ENCODE measurements at places on chromosomes 2 and 18.

GRCh38 chr2:88564402-88564801 is 62.9 kb downstream of the EIF2AK3 start:
- no peak for DNase-seq

GRCh38 chr2:119749477-119750012 is 10.2 kb upstream of the PTPN4 start:
- DNase-seq, result no peak

DNA sequence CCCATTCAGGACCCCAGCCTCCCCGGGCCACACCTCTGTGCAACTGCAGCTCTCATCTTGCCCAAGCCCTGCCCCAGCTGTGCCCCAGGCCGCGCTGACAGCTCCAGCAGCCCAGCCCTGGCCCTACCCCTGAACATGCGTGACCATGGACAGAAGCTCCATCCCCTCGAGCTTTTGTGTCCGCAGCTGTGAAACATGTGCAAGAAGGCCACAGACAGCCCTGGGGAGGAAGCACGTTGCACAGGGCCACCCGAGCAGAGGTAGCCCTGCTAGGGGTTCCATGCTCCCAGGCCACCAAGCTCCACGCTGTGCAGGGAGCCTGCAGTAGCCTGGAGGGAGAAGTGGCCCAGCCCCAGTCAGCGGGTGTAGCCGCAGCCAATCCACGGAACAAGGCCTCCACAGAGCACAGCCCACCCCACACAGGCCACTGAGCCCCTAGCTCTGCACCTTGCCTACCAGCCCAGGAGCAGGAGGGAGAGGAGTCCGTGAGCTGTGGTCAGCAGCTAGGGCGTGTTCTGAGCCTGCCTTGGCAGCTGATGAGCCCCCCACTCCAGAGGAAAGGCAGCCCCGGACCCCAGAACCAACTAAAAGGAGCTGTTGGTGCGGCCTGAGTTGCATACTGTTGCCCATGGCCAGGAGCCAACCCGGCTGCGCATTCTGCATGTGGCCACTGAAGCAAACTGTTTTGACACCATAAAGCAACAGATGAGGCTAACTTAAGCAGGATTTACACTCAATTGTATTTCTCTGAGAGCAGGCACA is 184.0 kb downstream of the SEPTIN10 start:
- DNase-seq, result no peak

- DNase-seq, result no peak
Observed at GRCh38 chr2:113854970-113855740, 34.7 kb upstream of the ACTR3 start.

- DNase-seq, result no peak
Observed at GRCh38 chr18:59564561-59564960, 132.7 kb downstream of the CCBE1 start.

DNA sequence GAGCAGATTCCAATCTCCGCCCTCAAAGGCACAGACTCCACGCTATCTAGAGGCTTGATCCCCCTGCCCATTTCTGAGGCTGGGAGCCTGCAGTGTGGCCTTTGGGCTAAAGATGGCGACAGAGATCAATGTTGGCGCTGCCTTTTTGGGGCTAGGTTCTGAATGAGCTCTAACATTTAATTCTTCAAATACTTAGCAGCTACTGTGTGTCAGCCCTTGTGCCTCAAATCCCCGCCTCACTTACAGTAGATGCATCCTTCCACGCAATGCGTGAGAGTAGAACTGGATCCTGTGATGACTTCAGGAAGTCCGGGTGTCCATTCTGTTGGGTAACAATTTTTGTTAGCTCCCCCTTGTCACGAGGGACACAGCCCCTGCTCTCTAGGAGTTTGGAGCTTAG is 12.4 kb downstream of the IL1F10 start:
- no peak for DNase-seq

GRCh38 chr2:71528749-71529148 is 75.4 kb downstream of the DYSF start:
- DNase-seq, result no peak

- DNase-seq, result no peak
Observed at GRCh38 chr2:111975053-111975552, 76.7 kb downstream of the MERTK start.

- DNase-seq, result no peak
Observed at GRCh38 chr2:223075301-223076270, 23.6 kb downstream of the KCNE4 start.

DNA sequence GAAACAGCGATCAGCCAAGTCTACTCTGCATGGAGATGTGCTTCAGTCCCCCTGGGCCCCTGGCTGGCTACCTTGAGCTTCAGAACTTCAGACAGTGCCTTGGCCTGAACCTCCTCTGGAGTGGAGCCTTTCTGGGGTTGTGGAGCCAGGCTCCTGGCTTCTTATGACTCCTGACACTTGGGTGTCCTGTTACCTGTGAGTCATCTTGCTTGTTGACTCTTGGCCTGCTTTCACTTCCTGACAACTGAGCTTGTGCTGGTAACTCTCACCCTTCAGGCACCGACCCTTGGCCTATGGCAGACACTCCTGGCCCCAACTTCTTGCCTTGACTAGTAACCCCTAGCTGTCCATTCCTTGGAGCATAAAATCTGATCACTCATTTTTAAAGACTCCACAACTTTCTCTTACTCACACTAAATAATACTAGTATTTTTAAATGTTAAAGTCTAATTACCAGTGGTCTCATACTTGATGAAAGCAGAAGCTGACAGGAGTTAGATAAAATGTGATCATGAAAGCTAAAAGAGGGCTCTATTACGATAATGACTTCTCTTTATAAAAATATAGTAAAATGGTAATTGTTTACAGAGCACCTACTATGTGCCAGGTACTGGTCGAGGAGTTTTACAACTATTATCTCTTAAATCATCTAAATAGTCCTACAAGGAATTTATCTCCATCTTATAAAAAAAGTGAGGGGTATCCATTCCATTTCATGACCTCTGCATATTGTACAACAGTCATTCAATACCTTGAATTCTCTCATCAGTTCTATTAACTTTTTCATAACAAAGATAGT is 46.3 kb upstream of the VIT start:
- no peak for DNase-seq

DNA sequence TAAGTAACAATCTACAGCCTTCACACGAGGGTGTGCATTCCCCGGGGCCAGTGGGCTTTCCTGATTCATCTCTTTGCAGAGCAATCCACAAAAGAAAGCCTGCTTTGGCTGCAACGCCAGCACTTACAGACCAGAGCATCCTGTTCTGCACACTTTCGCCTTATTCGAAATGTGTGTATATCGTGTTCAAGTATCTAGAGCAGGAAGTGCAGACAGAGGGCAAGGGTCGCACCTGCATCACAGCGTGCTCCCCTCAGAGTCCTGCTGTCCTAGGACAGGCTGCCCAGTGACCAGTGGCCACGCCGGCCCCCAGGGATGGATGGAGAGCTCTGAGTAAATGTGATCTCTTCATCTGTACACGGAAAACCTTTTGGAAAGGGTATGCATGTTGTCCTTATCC is 264.3 kb downstream of the ZNF516 start:
- DNase-seq, result no peak

- no peak for DNase-seq
Observed at GRCh38 chr2:55555977-55556376, 36.5 kb downstream of the CFAP36 start.

GRCh38 chr18:32629981-32630700 is 142.7 kb downstream of the KLHL14 start:
- DNase-seq, result no peak

- no peak for DNase-seq
Observed at GRCh38 chr18:10336749-10337350, 117.6 kb upstream of the APCDD1 start.

DNA sequence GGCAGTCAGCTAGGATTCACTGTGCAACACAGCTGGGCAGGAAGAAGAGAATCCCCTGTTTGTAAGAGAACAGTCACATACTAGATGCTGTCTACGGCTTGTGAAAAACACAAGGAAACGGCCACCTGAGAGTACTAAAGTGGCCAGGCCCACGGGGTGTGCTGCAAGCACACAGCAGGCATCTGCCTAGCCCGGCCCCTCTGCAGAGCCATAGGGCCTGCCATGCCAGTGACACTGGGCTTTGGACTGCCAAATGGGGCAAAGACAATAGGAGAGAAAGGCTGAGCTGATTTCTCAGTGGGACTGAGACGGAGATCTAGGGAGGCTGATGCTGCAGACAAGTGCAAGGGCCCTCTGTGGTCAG is 10.3 kb downstream of the TUBB6 start:
- no peak for DNase-seq

- DNase-seq, result no peak
Observed at GRCh38 chr2:80255918-80256781, 48.4 kb downstream of the LRRTM1 start.

DNA sequence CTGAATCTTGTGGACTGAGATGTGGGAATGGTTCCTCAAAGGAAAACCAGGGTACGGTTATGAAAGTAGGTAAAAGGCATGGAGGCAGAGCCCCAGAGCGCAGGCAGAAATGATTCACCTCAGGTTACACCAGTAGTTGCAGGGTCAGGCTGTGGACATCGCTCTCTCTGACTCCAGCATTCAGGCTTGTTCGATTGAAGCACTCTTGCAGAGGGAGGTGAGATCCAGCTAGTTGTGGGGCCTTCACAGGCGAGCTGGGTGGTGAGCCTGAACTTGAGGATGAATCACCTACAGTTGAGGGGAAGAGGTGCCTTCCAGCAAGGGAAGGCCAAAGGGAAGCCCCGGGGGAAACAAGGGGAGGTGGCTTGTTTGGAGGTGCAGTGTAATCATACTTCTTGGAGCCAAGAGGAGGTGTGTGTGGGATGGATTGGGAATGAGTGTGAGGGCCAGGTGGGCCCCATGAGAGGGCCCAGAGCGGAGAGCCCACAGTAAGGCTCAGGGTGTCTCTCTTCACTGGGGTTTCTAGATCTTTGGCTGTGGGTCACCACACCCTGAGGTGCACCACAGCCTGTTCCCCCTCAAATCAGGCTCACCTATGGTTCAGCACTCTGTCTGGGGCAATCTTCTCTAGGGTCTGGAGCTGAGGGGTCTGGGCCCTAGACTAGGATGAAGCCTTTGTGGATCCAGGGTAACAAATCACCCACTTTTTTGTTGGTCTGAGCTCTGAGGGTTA is 48.5 kb upstream of the MCFD2 start:
- DNase-seq, result no peak

- DNase-seq, result no peak
Observed at GRCh38 chr2:187851955-187852561, 297.8 kb upstream of the TFPI start.

DNA sequence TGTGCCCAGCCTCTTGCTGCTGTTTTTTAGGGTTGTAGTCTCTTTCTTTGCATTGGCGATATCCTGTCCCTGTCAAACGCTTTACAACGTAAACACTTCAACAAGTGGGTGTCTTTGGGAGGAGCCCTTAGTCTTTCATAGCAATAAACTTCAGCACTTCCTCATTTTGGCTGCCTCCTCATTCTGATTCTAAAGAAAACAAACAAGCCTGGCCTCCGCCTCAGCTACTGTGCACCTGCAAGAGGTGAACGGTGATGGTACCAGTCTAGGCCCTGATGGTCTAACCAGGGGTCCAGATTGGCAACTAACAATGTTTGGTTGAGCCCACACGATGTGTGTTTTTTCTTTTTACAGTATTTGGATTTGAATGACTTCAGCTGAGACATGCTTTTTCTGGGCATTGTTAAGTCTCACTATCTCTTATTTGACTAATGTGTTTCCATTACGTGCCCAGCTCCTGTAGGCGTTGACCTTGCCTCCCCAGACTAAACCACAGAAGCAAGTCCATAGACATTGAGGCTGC is 53.2 kb upstream of the CUL3 start:
- DNase-seq, result peak; percentile 4

- DNase-seq, result no peak
Observed at GRCh38 chr2:219689676-219690628, 62.5 kb downstream of the SLC4A3 start.

DNA sequence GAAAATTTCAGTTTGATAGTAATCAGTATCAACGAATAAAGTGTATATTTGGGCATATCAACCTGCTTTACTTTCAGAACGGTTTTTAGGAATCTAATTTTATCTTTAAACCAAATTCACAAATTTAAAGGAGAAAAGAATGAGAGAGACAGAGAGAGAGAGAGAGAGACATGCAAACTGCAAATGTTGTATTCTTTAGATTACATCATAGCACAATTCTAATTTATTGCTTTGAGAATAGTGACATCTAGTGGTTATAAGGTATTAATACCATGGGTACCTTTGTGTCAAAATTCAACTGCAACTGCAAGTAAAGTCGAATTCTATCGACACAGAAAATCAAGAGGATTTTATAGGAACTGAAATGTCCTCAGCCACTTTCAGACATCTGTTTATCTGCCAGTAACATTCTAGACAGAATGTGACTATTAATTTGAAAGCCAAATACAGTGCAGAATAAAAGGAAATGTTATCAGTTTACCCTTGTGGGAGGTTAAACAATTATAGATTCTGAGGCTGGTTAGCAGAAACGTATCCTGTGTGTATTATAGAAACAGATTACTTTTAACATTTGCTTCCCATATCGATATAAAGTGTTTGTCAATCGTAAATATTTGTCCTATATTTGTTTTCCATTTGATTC is 529.8 kb upstream of the VRK2 start:
- no peak for DNase-seq

- no peak for DNase-seq
Observed at GRCh38 chr2:106165029-106165428, 29.1 kb downstream of the UXS1 start.

DNA sequence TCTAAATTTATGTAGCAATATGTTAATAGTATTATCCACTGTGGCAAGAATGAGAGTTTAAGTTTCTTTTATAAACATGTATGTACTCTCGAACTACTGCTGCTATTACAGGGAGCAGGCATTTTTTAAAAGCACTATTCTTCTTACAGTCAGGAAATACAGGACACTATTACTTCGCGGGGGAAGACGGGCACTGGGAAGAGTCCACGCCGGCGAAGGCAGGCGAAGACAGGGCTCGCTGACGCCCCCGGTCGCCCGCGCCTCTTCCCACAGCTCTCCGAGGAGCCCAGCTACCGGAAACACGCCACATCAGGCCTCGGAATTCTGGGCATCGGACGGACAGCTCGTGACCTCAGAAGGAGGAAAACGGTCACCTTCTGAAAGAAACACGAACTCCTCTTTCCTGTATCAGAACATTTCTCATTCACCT is 90.2 kb downstream of the FAM161A start:
- no peak for DNase-seq

- no peak for DNase-seq
Observed at GRCh38 chr2:1758171-1758570, 13.9 kb upstream of the PXDN start.

DNA sequence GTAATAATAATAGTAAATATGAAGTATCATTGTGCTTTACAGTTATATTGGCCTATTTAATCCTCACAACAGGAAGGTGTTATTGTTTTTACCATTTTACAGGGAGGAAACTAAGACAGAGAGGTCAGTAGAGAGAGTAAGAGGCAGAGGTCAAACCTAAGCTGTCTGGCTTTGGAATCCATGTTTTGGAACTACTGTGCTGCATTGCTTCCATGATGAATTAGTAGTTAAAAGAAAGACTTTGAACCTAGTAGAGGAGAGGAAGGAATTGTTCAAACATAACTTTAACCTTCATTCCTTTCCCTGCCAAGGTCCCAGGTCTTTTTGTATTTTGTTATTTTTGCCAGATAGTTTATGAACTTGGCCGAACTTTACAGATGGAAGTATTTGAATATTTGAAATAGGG is 80.9 kb downstream of the PHLPP1 start:
- no peak for DNase-seq

GRCh38 chr2:234292962-234293243 is 204.0 kb downstream of the ARL4C start:
- no peak for DNase-seq

Measured in stimulated activated naive CD4-positive, alpha-beta T cell treated with Interleukin-2 at 50 U/mL for 16 hours (primary cell).